Stimulated activated CD4-positive, alpha-beta T cell treated with anti-CD3 and anti-CD28 coated beads, Interleukin-12 subunit alpha, Interleukin-12 subunit beta, amount 100 ng/mL, for 48 hours (primary cell): ENCODE measurements at places on chromosomes 2 and 18.

- DNase-seq, result no peak
These were observed 111.0 kb downstream of the B3GNT2 start for GRCh38 chr2:62306751-62307468.

DNA sequence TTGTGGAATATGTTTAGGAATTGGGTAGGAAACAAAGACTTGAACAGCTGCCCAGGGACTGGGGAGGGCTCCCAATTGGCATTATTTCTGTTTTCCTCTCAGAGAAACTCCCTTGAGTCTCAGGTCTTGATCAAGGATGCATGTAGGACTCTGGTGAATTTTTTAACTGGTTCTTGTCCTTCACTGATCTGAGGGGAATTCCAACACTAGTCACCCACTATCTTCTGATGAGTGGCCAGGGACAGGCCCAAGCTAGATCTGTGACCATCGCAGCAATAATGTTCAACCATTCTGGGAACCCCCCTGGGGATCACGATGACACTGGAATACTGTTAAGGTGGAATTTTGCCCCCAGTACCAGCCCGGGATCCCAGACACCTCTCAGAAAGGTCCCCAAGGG lies 132.0 kb downstream of the SH3BP4 start:
- DNase-seq, result no peak

DNA sequence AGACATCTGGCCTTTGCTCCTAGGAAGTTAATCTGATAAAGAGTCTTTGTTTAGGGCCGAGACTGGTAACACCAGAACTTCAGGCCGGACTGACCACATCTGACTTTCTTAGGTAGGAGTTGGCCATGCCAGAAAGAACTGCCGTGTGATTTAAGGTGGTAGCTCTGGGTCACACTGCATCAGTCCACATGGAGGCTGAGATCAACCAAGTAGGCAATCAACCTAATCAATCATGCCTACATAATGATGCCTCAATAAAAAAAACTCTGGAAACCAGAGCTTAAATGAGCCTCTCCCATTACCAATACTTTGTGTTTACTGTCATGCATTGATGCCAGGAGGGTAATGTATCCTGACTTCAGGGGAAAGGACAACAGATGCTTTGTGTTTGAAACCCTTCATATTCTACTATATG lies 44.1 kb upstream of the ORC2 start:
- DNase-seq, result no peak

DNA sequence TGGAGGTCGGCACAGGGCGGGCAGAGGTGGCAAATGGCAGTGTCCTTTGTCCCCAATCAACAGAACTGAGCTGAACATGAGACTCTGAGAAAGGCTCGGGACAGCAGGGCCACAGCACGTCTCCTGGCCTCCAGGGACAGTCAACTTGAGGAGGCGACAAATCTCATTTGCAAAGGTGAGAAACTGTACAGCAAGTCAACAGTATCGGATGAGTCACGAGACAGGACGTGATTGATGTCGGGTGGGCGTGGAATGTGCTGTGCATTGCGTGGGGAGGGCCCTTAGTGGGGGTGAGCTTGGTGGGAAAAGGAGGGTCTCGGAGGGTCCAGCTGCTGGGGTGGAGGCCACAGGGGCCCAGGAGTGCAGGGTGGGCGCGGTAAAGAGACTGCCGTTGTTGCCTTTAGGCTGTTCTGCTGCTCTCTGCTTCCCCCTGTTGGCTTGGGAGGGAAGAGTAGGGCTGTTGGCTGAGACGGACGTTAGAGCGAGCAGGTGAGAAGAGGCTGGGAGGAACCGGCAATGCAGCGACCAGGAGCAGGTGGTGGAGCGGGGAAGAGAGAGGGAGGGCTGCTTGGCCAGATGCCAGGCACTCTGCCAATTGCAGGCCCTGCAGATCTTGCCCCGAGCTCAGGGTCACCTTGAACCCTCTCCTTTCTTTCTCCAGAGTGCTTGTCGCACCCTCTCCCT lies 164.3 kb downstream of the BCL2 start:
- DNase-seq, result peak; percentile 78

DNA sequence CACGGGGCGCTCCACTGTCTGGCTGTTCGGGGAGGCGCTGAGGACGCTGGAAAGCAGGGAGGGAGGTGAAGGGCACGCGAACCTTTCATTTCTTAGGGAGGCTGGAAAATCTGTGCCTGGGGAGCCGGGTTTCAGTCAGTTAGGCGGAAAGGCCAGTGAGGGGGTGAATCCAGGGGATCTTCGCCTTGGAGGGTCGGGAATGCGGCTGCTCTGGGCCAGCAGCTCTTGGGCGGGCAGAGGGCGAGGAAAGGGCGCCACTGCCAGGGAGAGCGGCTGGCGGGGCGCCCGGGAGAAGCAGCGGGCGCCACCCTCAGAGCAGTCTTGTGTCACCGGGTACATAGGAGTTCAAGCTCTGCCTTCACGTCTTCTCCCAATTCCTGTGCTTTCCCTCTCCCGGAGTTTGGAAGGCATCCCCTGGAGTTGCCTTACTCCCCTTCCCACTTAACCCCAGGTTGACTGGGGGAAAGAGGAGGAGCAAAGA lies 1.4 kb downstream of the CCDC85A start:
- DNase-seq, result no peak

GRCh38 chr2:227415538-227416424 lies 28.0 kb upstream of the SCYGR1 start:
- no peak for DNase-seq

GRCh38 chr2:133748007-133748700 lies 179.9 kb upstream of the NCKAP5 start:
- DNase-seq, result no peak

DNA sequence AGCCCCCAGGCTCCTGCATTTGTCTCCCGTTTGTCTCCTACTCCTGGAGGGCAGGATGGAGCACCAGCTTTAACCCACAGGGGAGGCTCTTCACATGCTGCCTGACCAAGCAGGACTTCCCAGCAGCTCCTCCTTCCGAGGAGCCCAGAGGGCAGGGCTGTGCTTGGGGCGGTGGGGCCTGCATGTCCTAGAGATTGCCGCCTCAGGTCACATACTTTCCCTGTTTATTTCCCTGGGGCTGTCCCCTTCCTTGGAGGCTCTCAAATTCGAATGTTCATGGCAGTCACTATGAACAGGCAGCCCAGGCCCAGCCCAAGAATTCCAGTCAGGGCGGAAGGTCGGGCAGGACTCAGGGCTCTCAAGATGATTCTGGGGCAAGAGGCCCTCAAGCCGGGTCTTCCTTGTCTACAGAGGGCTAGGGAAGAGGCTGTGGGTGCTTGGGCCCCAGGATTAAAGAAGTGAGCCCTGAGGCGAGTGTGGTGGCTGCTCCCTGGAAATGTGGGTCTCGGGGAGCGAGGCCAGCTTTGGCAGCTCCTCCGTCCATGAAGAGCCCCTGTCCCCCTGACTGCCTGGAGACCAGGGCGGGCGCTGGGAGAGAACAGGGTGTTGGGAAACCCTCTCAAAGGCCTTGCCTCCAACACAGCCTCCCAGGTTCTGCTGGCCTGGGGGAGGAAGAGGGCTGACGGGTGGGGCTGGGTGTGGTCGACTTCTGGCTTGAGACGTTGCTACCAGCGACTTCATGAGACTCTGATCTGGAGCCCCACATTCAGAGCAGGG lies 48.9 kb upstream of the HPCAL1 start:
- DNase-seq, result no peak

DNA sequence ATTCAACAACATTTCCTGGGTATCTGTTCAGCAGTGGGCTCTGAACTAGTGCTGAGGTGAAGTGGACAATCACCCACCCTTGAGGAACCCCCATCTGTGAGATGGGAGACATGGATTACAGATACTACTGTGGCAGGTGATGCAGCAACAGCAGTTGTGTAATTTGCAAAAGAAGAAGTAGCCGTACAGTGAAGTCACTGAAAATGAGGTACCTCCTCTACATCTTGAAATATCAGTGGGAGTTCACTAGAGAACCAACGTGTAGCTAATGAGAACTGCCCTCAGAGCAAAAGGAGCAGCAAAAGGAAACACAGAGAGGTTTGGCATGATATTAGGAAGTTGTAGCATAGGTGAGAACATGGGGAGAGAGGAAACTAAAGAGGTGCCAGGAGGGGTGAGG lies 41.3 kb downstream of the VSNL1 start:
- DNase-seq, result no peak

DNA sequence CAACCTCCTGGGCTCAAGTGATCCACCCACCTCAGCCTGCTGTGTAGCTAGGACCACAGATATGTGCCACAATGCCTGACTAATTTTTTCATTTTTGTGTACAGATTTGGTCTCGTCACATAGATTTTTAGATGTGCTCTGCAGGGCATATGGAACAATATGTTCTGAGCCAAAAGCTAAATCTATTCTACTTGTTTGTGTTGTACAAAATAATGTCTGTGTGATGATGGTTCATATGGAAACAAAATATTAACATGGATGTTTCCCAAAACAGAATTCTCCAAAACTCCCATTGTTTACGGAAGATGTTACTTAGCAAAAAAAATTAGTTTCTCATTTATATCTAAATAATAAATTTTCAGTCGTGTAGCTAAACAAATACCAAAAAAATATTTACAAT lies 12.6 kb upstream of the KLHL23 start:
- DNase-seq, result no peak

GRCh38 chr2:201185863-201186262 lies 2.9 kb downstream of the CASP10 start:
- DNase-seq, result no peak

DNA sequence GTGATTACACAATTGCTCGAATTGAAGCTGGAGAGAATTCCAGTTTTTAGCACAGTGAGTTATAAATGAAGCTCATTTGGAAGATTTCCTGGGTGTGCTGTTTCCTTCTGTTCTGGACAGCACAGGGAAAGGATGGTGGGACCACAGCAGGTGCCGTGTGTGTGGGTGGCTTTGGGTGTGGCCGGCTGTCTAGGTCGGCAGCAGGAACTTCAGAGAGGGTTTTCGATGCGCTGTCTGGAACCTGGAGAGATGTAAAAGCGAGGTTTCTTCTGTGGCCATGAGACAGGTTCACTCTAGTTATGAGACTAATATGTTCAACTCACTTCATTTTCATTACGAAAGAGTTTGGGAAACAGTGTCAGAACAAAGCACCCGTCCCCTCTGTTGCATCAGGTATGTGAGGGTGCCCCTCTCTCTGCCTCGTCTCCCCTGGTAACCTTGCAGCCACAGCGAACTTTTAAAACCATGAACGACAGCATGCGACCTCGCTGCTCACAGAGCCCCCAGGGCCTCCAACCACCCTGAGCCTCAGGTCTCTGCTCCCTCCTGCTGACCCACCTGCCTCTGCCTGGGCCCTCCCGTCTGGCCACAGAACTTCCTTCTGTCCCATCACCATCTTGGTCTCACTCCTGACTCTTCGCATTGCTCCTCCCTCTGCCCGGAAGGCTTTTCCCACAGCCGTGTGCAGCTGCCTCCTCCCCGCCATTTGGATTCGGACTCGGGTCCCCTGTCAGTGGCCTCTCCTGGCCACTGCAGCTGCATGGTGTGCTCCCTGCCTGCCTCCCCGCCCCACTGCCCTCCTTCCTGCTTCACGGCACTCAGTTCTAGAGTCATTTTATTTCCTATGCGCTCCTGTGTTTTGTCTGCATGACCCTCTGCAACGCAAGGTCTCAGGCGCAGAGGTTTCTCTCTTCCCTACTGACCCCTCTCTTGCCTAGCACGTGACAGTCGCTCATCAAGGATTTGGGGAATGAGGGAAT lies 151.2 kb downstream of the NDUFA10 start:
- no peak for DNase-seq

DNA sequence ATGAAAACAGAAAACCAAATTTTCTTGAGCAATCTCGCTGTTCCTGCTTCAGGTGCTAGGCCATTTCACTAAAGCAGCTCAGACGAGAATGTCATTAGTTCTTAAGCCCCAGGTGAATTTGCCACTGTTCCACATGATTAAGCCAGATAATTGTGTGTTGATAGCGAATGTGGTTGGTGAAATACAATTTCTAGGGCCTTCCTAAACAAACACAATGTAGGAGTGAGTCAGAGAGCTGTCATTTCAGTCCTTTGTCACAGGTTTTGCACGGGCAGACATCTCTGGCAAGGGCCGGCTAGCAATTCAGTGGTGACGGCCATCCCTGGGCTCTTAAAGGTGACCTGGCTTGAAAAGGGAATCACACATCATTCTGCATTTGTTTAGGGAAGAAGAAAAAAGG lies 170.7 kb downstream of the TMEM182 start:
- no peak for DNase-seq

DNA sequence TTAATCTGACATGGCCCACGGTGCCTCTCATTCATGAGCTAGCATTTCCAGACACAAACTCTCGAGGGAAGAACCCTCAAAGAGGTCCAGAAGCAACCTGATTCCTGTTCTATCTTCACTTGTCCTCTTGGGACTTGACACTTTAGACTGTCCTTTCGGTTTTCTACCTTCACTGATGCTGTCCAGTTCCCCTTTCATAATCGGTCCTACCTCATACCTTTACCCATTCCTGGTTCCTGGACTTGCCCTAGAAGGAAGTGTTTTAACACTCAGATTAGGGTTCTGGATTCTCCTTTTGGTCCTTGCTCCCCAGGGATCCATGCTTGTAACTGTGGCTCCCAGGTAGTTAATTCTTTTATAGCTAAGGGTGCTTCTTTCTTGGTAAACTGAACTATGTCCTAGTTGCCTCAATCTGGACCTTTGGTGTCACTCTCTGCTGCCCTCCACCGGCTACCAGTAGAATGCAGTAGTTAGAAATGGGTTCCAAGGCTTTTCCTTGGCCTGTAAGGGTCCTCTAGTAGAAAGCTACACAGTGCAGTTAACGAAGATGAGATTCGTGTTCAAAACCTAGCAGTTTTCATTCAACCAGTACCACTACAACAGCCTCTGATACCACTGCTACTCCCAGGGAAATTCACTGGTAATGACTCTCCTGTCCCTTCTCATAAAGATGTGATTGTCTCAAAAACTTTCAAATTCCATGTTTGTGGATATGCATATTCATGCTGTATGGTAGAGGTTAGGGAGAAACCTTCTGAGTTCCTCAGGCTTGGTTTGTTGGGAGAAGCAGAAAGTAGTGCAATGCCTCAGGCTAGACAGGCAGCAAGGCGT lies 178.1 kb upstream of the CYP26B1 start:
- no peak for DNase-seq

GRCh38 chr2:65527451-65528240 lies 95.2 kb upstream of the SPRED2 start:
- no peak for DNase-seq

- no peak for DNase-seq
These were observed 21.7 kb downstream of the MRPS5 start for GRCh38 chr2:95099910-95100309.

- DNase-seq, result no peak
These were observed 16.0 kb upstream of the SERPINB3 start for GRCh38 chr18:63677500-63678225.

- no peak for DNase-seq
These were observed 50.6 kb downstream of the TTC21B start for GRCh38 chr2:165902934-165903333.

DNA sequence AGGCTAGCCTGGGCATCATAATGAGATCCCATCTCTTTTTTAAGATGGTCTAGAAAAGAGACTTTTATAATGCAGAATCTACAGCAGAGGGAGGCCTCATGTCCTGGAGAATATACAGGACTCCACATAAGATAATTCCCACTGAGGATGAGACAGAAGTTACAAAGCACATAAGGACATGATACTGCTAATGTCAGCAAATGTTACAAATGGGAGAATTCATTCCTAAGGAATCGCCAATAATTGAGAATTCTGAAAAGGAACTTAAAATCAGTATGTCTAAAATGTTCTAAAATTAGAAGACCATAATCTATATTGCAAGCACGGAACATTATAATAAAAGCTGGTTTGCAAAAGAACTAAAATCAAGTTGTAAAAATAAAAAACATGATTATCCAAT lies 131.6 kb upstream of the PKDCC start:
- no peak for DNase-seq
